M059J (cell line): ENCODE measurements at places on chromosomes 16 and 17. TPM values are rescaled to one million over a fixed set of nuclear protein-coding genes. Genes with fewer than 3 reads are reported as not detected.

DNAI2 gene
- not detected in 2 replicates for total RNA-seq

SYNGR3 gene
- 3.4 and 7.1 TPM in 2 replicates for total RNA-seq

CIAO2B gene
- total RNA-seq, result 183 and 280 TPM in 2 replicates

DNA sequence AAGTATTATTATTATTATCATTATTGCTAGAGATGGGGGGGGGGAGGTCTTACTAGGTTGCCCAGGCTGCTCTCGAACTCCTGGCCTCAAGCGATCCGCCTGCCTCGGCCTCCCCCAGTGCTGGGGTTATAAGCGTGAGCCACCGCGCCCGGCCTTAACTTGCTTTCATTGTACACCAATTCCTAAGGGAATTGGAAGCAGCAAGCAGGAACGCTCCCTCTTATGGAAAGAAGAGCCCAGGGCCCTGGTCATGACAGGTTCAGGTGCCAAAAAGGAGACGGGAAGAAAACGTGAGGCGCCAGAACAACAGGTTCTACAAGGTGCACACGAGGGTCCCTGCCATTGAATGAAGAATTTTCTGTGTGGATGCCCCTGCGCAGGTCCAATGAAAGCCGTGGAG is 540 bp upstream of the RPL38 start:
- DNase-seq, result no peak

GRCh38 chr16:89191901-89192185 is 8.5 kb downstream of the SLC22A31 start:
- no peak for DNase-seq

GRCh38 chr16:72915331-72915730 is 132.6 kb downstream of the ZFHX3 start:
- DNase-seq, result no peak

DNA sequence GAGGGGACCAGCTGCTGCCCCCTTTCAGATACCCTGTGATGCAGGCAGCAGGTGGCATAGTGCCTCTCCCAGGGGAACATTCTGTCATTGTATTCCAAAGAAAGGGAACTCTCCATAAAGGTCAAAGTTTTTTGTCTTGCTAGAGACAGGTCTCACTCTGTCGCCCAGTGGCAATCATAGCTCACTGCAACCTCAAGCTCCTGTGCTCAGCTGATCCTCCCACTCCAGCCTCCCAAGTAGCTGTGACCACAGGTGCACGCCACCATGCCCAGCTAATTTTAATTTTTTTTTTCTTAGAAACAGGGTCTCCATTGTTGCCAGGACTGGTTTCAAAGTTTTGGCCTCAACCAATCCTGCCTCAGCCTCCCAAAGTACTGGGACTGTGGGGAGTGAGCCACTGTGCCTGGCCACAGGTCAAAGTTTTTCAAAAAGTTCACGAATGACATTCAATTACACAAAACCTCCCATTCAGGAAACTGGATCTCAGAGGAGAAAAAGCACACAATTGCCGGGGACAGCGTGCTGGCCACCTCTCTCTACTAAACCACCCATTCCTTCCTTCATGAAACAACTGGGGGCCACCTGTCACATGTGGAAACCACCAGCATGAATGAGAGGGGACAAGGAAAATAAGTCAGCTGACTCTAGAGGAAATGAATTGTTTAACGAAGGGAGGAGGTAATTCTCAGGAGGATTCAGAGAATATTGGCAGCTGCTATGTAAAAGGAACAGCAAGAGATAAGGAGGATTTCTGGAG is 80.0 kb downstream of the MARCHF10 start:
- no peak for DNase-seq

DNA sequence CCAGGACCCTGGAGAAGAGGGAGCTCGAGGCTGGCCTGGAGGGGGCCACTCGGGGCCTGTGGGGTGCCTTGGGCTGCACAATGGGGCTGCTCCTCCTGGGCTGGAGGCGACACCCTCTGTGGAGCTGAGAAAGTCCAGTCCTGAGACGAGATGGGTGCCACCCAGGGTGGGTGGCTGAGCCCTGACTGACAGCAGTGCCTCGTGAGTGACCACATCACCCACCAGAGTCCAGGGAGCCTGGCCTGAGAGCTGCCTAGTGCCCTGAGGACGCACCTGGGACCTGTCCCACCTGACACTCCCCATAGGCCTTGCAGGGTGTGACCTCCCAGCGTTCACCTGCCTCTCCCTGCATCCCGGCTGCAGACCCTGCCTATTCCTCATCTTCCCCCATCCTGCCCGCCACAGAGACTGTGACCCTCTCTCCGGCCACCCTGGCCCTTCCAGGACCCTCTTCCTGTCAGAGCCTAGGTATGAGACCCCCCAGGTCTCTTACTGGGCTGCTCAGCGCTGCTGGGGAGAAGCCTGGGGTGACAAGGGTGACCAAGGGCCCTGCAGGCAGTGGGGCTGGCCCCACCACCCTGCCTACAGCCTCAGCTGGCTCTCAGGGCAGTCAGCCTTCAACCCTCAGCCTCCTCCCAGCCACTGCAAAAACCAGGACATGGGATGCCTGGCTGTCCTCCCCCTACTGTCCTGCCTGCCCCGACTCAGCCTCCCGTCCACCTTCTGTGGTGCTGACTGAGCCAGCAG is 41.2 kb downstream of the TNFRSF13B start:
- DNase-seq, result no peak

DNA sequence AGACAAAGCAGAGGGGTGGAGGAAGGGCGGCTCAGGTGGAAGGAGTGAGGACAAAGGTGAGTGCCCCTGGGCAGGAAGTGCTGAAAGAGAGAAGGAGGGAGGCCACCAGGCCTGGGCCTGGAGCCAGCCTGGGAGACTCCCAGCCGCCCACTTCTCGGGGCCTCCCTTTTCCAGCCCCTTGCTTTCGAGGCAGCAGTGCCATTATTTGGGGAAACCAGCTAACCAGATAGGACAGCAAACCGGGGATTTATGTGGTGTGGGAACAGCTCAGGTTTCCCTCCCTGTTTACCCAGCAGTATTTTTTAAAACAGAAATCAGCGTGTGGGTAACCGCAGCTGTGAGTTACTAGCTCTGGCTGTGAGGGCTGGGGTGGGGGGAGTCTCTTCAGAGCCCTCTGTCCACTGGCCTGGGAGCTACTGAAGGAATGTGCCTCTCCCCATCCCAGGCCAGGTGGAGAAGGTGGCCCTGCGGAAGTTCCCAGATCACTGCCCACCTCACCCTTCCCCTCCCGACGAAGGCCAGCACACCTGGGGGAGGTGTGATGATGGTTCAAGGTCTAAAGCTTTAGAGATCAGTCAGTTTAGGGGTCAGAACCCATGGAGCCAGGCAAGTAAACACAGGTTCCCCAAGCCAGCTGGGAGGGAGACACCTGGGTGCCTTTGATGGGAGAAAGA is 8.4 kb upstream of the MEOX1 start:
- DNase-seq, result peak; percentile 65

DNA sequence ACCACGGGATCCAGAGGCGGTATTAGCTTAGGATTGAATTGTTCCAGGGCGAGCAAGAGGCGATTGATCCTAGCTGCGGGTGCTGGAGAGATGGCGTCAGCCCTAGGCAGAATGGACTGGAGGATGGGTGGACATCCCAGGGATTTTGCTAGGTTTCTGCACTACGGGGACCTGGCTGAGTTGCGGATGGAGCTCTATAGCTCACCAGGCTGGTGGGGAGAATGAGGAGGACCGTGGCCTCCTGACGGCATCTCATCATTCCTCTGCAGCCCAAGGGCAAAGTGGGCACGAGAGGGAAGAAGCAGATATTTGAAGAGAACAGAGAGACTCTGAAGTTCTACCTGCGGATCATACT is 614 bp downstream of the TMEM208 start:
- DNase-seq, result no peak

DNA sequence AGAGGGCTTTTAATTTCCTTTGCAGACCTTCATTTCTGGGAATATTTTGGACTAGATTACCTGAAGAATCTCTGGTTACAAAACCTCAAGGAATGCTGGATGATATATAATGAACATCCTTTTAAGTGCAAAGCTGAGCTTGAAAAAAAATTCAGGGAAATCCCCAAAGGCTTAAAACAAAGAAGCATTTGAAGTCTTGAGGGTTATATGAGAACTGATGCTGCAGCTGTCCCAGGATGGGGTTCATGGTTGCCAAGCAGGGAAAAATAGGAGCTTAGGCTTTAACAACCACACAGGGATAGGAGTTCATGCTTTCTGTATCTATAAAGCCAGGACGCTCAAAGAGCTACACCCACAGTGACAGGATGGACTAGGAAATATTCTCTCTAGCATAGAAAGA is 150.4 kb upstream of the IRX5 start:
- no peak for DNase-seq

DNA sequence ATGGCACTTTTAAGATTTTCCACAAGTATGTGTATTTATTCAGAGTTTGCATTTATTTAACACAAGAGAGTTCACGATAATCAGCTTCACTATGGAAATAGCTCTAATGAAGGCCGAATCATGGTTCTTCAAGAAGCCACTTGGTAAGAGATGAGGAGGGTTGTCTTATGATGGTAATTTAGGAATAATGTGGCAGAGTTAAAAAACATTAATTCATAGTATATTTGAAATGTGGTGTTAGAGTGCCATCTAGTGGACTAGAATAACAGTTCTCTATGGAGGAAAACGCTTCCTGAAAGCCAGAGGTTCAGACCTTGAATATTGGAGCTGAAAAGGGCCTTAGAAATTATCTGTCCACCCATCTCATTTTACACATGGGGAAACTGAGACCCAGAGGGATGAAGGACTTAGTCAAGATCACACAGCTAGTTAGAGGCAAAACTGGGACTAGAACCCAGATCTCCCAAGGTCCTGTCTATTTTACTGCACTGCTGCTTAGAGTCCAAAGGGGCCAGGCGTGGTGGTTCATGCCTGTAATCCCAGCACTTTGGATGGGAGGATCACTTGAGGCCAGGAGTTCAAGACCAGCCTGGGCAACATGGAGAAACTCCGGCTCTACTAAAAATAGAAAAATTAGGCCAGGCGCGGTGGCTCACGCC is 33.8 kb upstream of the KPNB1 start:
- peak; percentile 57 for DNase-seq

DNA sequence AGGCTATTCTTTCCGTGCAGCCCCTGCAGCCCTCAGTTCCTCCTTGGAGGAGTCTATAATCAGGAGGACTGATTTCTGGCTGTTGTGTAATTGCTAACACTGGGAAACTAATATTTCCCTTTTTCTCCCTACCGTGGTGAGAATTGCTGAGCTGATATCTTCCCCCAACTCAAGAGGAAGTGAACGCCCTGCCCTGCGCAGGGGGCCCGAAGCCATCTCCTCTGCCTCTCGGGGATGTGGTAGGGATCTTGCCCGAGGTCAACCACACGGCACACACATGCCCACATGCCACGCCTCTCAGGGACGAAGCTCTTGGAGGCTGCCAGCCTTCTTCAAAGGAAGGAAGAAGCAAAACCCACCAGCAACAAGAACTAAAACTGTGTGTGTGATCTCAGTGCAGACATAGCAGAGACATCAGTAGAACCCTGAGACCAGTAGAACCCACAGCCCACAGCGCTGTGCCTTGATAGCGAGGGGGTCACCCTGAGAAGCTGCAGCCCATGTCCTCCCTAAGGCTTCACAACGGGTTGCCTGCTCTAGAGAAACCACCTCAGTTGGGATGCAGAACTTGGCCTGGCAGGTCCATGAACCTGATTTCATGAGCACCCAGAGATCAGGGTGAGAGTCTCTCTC is 8.9 kb upstream of the ULK2 start:
- no peak for DNase-seq

DNA sequence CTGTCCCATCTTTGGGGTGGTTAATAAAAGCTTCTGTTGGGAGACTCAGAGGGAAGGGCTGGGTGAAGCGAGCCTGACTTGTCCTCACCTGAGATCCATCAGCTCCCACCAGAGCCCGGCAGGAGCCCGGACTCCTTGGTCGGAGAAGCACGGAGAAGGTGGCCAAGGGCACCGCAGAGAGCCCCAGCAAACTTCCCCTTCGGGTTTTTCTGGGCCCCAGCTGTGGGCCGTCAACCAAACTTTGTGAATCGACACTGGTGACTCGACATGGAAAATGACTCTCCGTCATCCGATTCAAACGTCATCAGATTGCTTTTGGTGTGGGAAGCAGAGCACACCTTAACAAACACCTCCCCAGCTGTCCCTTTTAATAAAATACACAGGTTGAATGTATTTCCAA is 21.4 kb downstream of the ENPP7 start:
- no peak for DNase-seq

- DNase-seq, result no peak
Observed at GRCh38 chr16:27446721-27447120, 44.7 kb downstream of the IL21R start.

GRCh38 chr16:78170494-78170933 is 71.1 kb downstream of the WWOX start:
- DNase-seq, result no peak

- no peak for DNase-seq
Observed at GRCh38 chr17:58344791-58345157, 7.2 kb downstream of the SUPT4H1 start.

- no peak for DNase-seq
Observed at GRCh38 chr17:66654106-66654740, 180.7 kb upstream of the CACNG5 start.
